ENCODE measurements at places on chromosomes 6 and 20.

- DNase-seq: no peak
Observed at GRCh38 chr20:6704132-6704861, 63.2 kb upstream of the BMP2 start.

- no peak for DNase-seq
Observed at GRCh38 chr6:71034563-71035345, 77.9 kb upstream of the B3GAT2 start.

- DNase-seq: no peak
Observed at GRCh38 chr20:25439328-25439727, 31.9 kb downstream of the GINS1 start.

GRCh38 chr20:25148982-25149846, 46.3 kb upstream of the ENTPD6 start:
- no peak for DNase-seq

- DNase-seq: no peak
Observed at GRCh38 chr6:160667639-160668481, 3.8 kb upstream of the LPA start.

GRCh38 chr6:96743496-96743895, 93.8 kb downstream of the GPR63 start:
- DNase-seq: peak; percentile 20

DNA sequence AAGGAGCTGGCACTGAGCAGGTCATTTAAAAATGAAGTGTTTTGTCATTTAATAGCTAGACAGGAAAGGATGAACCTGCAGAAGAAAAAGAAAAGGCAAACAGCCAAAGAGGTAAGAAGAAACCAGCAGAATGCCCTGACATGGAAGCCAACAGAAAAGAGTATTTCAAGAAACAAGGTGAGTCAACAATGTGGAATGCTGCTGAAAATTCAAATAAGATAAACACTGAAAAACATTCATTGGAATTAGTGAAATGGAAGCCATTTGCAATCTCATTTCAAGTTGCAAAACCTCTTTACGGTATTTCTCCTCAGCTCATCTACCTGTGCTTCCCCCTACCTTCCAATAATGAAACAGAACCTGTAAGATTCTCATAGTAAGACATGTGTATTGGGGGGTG, 59.6 kb downstream of the RWDD2A start:
- peak; percentile 25 for DNase-seq

GRCh38 chr6:152701081-152701862, 3.6 kb downstream of the MYCT1 start:
- no peak for DNase-seq

GRCh38 chr20:37574199-37574890, 46.7 kb upstream of the BLCAP start:
- no peak for DNase-seq

- no peak for DNase-seq
Observed at GRCh38 chr20:63552481-63553249, 1.3 kb upstream of the FNDC11 start.

GRCh38 chr20:15806105-15806504, 767.1 kb downstream of the KIF16B start:
- DNase-seq: no peak

- no peak for DNase-seq
Observed at GRCh38 chr6:28719275-28719940, 193.7 kb downstream of the GPX5 start.

- DNase-seq: no peak
Observed at GRCh38 chr6:69622230-69622629, 174.6 kb downstream of the LMBRD1 start.

- DNase-seq: no peak
Observed at GRCh38 chr6:148154668-148155067, 188.0 kb upstream of the SASH1 start.

GRCh38 chr6:50939931-50940330, 121.3 kb downstream of the TFAP2B start:
- DNase-seq: no peak

- no peak for DNase-seq
Observed at GRCh38 chr6:44430326-44430725, 42.8 kb downstream of the CDC5L start.

GRCh38 chr6:27593200-27593818, 120.4 kb upstream of the ZNF184 start:
- no peak for DNase-seq

GRCh38 chr20:38357653-38358207, 11.4 kb downstream of the LBP start:
- peak; percentile 15 for DNase-seq

GRCh38 chr6:109241199-109241598, 141.1 kb downstream of the CD164 start:
- DNase-seq: peak; percentile 78

DNA sequence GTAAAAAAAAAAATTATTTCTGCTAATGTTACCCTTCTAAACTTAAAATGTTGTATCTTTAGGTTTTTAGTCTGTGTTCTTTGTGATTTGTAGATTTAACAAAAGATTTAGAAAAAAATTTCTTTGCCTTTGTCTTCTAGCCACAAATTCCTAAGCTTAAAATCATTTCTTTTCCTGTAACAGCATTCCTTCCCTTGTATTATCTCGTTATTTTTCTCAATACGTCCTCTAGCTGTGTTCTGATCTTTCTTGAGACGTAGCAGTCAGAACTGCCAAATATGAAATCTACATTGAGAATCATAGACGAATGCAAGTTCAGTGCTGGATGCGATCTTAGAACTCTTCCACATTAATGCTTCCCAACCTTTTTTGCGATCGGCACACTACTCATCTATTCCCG, 283.1 kb downstream of the UTRN start:
- DNase-seq: no peak

DNA sequence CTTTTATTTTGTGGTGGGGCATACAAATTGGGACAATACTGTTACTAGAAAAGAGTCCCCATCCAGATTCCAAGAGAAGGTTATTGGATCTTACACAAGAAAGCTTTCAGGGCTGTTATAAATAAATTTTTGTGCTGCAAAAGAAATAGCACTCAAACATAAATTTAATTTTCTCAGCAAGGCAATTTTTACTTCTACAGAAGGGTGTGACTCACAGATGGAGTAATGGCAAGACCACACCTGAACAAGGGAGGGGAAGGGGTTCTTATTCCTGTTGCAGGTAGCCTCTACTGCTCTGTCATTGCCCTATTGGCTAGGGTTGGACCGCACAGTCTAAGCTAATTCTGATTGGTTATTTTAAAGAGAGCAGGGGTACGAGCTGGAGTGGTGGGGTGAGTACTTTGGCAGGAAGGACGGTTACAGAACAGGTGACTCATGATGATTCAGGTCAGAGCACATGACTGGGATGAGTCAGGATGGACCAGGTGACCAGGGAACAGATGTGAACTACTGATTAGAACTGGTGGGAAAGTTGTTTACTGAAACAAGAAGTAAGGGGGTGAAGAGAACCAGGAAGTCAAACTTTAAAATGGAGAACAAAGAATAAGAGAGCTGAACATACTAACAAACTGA, 41.1 kb downstream of the CNR1 start:
- DNase-seq: peak; percentile 11

GRCh38 chr6:73108949-73109348, 116.3 kb downstream of the KHDC1L start:
- no peak for DNase-seq

- DNase-seq: no peak
Observed at GRCh38 chr6:106508834-106509233, 120.5 kb downstream of the RTN4IP1 start.

DNA sequence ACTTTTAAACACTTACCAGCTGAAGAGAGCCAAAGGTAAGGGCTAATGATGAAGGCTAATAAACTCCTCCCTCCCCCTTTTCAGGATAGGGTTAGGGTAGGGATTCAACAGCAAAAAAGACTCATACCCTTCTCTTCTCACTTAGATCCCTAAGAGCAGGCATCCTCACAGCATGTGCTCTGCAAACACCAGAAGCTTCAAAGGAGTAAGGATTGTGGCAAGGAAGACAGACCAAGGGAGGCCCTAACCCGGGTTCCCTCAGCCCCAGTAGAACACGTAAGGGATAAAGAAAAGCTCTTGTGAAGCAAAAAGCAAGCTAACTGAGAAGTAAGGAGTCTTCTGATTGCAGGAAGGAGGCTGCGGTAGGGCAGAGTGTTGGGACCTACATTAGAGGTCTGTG, 11.6 kb downstream of the MAP3K7 start:
- DNase-seq: no peak

GRCh38 chr6:37802810-37803209, 16.7 kb upstream of the ZFAND3 start:
- no peak for DNase-seq

DNA sequence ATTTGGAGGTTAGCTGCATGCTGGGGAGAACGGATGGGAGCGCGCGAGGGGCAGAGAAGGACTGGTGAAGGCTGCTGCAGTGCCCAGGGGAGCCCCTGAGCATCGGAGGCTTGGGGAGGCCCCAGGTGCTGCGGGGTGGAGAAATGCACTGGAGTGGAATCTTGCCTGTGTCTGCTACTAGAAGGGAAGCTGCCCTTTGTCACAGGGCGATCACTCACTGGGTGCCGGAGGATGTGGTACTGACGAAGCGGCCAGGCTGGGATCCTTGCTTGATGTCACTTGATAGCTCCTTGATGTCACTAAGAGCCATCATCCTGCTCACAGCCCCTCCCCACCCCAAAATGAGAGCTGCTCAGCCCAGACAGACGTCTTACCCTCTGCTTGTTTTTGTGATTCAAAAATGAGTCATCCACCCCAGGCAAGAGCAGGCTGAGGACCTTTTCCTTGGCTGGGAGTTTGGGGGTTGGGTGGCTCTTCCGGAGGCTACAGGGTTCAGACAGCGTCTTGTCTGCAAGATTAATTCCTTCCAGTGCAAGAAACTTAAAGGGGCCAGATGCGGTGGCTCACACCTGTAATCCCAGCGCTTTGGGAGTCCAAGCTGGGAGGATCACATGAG, 62.6 kb upstream of the PMEPA1 start:
- DNase-seq: peak; percentile 42

DNA sequence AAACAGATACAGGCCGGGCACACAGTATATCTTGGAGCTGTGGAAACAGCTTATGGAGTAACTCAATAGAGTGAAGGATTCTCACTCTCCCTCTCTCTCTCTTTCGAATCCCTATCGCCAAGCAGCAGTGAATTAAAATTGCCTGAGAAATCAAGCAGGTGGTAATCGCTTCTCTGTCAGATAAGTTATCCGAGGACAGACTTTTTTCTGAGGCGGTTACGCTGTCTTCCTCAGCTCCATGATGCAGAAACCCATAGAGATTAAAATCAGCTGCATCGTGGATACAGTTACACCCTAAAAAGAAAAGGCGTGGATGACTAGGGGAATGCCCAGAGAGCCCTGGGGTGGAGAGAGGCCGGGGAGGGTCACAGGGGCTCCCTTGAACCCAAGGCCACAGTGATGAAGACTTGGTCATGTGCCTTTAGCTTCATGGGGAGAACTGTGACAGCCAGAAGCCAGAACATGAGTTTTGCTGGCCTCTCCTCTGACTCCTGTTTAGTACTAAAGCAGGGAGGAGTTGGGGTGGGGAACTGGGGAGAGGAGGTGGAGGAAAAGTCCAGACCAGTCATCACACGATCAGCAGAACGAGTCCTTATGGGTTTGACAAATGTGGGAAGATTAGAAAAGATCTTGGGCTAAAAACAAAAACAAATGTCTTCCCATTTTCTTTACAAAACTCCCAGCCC, 138.8 kb upstream of the JARID2 start:
- no peak for DNase-seq

GRCh38 chr6:18392346-18392877, 5.3 kb downstream of the RNF144B start:
- no peak for DNase-seq

DNA sequence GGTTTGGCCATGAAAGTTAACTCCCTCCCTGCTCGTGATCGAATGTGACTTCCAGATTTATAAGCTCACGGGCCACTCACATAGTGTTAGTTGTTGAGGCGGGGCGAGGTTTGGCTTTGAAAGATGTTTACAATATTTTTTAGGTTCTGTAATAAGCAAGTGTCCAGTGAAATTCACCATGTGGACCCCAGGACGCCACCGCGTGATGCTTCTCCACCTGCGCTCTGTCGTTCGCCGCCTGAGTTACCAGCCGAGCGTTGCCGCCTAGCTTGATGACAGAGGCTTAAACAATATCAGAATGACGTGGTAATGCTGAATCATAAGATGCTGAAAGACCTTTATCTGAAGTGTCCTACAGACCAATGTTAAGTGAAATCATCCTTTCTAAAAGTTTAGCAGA, 241.0 kb downstream of the MYLK4 start:
- no peak for DNase-seq

GRCh38 chr20:35506179-35506578, 23.3 kb downstream of the C20orf173 start:
- DNase-seq: no peak

- peak; percentile 36 for DNase-seq
Observed at GRCh38 chr6:144321839-144322591, 36.9 kb downstream of the UTRN start.

DNA sequence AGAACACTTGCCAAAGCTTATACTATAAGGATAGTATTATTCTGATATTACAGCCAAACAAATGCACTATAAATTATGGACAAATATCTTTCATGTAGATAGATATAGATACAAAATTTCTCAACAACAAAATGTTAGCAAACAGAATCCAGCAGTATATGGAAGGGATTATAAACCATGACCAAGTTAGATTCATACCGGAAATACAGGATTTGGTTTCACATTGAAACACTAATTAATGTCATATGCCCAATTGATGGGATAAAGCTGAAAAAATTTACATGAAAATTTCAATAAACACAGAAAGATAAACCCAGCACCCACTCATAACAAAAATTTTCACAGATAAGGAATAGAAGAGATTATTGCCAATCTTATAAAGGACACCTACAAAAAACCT, 770.3 kb upstream of the SLC35B3 start:
- DNase-seq: peak; percentile 15

DNA sequence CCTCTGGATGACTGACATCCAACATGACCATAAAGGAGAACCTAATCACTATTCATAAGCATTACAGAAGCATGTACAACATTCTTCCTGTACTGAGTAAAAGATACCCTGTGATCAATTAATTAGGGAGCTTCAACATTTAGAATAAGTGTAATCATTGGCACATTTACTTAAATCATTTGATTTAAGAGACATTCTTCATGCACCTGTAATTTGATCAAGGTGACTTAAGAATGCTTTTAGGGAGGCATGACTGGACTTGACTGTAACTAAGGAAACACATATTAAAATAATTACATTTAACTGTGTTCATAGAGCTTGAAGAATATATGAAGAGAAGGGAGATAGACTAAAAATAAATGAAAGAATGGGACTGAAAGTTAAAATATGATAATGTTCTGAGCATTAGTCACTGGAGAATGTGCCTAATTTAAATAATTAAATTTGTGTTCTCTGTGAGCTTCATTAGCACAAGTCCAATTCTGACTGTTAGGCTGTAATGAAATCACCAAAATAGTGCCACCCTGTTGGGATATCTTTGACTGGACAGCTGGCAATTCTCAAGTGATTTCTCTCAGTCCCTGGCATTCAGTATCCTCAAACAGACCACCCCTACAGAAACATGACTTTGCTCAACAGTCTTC, 295.5 kb upstream of the ADGRB3 start:
- no peak for DNase-seq

GRCh38 chr20:43947316-43947710, 32.7 kb downstream of the TOX2 start:
- DNase-seq: no peak

DNA sequence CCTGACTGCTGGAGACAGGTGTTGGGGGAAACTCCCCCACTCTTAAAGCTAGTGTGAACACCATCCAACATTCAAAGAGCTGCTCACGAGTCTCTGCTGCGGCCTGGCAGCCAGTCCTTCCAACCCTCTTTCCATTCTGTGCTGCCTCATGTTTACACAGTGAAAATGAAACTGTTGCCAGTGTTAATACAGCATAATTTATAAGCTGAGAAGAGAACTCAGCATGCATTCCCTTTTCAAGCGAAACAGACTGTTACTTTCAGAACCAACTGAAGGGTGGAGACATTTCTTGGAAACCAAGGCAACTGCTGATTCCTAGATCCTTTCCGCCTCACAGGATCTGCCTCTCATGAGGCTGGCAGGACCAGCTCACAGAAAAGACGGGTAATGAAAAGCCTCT, 533.8 kb upstream of the ID4 start:
- no peak for DNase-seq

Data from HS-5 (cell line).